ENCODE measurements at places on chromosomes 12 and 14. TPM values are rescaled to one million over a fixed set of nuclear protein-coding genes. Genes with fewer than 3 reads are reported as not detected.
A peak's percentile ranks its signal among the peaks of the same experiment; 100 is the strongest.

DNA sequence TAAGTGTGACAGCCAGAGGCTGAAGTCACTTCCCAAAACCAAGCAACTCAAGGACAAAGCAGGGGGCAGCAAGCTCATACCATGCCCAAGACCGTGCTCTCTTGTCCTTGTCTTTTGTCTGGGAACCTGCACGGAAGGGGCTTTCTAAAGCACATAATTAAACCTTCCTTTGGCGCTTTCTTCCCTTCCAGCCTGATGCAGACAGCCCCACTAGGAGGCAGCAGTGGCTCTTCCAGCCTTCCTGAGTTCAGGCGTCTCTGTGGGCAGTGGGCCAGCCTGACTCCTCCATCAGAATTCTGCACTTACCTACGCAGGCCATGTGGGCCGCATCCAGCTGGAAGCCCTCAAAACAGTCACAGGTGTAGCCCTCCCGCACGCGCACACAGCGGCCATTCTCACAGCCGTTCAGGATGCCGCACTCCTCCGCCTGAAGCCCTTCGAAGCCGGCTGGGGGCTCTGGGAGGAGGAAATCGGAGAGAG is 7.6 kb downstream of the ISCA2 start:
- DNase-seq, result no peak

GRCh38 chr12:86948851-86949250 is 692.7 kb upstream of the MGAT4C start:
- no peak for DNase-seq

The TSPAN19 gene
- 0.10 TPM for total RNA-seq

DNA sequence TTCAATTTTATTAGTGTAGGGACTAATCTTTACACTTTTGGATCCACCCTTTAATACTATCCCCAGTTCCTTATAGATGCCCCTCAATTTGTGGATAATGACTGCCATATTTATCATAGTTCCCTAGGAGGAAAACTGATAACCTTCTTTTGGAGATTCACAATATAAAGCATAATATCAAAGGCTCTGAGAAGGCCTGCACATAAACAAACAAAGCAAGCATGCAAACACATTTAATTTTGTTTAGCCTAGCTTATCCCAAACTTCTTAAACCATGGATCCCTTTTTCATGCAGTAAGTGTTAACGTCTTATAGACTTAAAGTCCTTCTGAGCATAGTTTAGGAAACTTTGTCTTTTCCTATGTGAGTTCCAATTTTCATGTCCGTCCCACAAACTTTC is 290.4 kb upstream of the TBX3 start:
- DNase-seq, result no peak

- peak; percentile 34 for DNase-seq
These were observed 38.3 kb downstream of the ATF7IP start for GRCh38 chr12:14403711-14404196.
